ENCODE measurements at places on chromosomes 7 and 10.

DNA sequence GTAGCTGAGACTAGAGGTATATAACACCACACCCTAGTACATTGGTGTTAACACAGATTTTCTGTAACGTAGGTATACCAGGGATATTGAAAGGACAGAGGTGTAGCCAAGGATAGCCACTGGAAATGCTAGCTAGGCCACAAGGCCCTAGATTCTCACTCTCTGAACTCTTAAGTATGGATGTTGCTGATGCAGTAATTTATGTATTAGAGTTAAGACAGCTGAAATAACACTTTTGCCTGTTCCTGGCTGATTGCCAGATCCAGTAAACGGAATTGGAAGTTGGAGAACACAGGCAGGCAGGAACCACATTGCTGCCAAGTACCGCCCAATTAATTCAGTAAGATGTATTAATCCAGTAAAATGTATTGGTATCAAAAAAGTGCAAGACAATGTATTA lies 1.8 kb downstream of the CALU start:
- DNase-seq = no peak

- DNase-seq = no peak
Measured at GRCh38 chr7:3332308-3332707, 31.3 kb downstream of the SDK1 start.

DNA sequence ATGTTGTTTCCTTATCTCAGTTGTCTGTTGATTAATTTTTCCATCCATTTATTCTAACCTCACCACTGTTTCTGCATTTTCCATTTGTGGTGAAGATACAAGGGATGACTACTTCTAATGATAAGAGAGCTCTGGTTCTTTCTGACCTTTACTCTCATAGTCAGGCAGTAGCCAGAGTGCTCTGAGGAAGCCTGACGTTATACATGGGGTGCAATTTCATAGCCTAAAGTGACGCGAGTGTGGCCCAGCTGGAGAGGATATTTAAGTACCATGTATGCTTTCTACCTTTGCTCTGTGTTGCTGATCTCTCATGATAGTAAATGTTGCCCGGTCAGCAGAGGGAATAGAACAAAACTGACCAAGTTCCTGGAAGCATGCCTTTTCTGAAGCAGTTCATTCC lies 33.9 kb upstream of the CYCS start:
- DNase-seq = no peak

DNA sequence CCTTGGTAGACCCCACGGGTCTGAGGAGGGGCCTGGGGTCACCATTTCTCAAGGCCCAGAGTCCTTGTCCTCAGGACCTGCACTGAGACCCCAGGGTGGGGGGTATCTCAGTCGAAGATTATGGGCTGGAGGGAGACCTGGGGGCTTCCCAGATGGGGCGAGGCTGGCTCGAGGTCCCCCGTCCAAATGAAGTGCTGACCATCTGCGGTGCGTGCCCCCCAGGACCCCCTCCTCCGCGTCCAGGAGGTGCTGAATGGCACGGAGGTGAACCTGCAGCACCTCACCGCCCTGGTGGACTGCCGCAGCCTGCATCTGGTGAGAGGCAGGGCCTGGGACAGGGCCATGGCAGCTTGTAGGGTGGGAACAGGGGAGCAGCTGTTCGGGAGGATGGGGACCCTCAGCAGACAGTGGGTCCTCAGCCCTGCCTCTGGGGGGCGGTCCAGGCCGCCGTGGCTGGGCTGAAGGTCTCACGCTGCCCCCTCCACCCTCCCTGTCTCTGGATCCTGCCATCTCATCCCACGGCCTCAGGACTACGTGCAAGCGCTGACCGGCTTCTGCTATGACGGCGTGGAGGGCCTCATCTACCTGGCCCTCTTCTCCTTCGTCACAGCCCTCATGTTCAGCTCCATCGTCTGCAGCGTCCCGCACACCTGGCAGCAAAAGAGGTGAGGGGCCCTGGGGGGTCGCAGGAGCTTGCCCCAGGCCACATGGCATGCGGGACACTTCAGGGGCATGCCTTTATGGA lies 24.3 kb downstream of the TTYH3 start:
- DNase-seq = no peak

DNA sequence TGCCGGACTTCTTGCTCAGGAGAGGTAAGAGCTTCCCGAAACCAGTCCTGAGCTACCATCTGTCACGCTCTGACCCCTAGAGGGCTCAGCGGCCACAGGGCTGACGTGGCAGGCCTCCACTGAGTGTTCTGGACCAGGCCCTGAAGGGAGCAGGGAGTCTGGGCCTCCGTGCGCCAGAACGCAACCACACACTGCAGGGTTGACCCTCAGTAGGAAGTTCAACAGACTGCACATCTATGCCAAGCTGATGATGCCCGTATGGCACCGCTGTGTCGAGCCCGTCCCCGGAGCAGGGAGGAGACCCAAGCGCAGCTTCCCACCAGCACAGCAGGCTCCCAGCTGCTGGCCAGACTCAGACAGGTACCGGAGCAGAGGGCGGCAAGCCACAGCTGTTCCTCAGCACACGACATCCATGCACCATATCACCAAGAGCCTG lies 39.2 kb downstream of the CAMK2B start:
- DNase-seq = no peak

GRCh38 chr10:6507311-6507710 lies 72.8 kb downstream of the PRKCQ start:
- no peak for DNase-seq

DNA sequence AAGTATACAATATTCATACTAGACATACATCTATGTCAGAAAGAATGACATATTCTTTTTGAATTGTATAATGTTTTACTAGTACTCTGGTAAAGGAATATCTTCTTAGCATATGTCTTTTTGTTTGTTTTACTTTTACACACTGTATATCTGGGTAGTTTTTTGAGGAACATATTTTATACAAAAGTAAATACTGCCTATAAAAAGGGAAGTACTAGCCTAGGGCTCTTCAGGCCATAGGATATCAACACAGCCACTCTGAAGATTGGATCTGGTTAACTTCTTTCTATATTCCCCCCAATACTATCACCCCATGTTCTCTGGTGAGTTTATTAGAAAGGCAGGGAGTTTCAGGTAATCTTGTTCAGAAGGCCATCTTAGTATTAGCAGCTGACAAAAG lies 134.6 kb downstream of the ZNF438 start:
- DNase-seq = no peak

DNA sequence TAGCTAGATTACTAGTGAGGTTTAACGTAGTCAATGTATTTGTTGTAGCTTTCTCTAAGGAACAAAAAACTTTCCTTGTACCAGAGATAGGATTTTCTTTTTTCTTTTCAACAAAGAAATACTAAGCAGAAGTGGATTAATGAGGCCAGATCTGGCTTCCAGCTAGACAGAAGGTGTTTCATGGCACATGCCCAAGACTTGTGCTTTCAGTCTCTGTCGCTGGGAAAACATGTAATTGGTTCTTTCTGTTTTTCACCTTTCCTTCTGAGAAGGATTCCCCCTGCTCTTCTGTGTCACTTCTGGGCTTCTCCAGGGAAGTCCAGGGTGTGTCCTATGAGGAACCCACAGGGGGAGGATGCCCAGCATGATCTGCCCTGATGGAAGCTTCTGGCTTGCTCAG lies 492.2 kb downstream of the CCSER2 start:
- no peak for DNase-seq

DNA sequence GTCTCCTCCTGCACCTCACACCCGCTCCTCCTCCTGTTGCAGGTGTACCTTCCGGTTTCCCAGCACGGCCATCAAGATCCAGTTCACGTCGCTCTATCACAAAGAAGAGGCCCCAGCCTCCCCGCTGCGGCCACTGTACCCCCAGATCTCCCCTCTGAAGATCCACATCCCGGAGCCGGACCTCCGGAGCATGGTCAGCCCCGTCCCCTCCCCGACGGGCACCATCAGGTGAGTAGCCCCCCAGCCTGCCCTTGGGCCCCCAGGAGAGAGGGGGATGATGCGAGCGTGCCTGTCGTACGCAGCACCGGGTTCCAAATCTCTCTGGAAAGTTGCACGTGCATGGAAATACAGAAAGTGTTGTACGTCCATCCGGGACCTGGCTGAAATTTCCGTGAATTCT lies 34.6 kb upstream of the AP5Z1 start:
- DNase-seq = no peak

Data from activated gamma-delta T cell treated with Interleukin-2 at 50 U/mL for 16 hours (primary cell).